ENCODE measurements at places on chromosomes 5 and 9.

- DNase-seq: no peak
Observed at GRCh38 chr9:1972672-1973071, 42.5 kb upstream of the SMARCA2 start.

DNA sequence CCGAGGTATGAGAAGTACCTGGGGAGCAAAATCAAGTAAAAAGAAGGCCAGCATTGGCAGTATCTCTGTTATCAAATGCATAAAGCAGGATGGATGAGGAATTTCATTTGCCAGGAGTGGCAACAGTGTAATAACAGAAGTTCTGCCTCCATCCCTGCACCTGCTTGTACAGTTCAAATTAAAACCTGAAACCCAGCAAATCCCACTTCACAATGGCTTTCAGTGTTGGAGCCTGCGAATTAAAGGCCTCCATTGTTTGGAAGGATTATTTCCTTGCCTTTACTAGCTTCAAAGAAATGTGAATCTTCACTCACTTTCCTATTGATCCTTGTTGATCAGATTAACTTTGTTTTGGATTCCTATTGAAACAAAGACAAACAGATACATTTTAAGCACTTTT, 31.5 kb upstream of the IRX1 start:
- no peak for DNase-seq

GRCh38 chr5:80406980-80407734, 707 bp upstream of the ZFYVE16 start:
- DNase-seq: no peak

- DNase-seq: no peak
Observed at GRCh38 chr9:135857371-135857786, 50.0 kb downstream of the CAMSAP1 start.

- DNase-seq: no peak
Observed at GRCh38 chr9:126081746-126082145, 244.9 kb upstream of the MVB12B start.

GRCh38 chr5:10577371-10578292, 13.8 kb downstream of the ANKRD33B start:
- no peak for DNase-seq

- no peak for DNase-seq
Observed at GRCh38 chr5:39846144-39846543, 421.4 kb upstream of the DAB2 start.

GRCh38 chr9:74357577-74357976, 139.6 kb upstream of the RORB start:
- DNase-seq: no peak

DNA sequence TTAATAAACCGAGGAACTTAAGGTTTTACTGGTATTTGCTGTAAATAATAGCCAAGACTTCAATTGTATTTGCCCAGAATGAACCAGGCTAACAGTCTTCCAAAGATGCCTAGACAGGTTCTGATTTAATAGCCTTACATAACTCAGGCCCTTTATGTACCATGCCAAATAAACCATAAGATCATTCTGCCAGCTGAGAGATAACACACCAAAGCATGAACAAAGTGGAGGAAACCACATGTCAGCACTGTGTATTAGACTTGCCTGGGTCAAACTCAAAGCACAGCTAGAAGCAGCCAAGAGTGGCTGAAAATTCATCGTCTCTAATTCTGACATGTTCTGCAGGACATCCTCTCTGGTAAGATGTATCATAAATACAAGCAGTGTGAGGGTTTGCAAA, 319.3 kb upstream of the ZNF608 start:
- no peak for DNase-seq

DNA sequence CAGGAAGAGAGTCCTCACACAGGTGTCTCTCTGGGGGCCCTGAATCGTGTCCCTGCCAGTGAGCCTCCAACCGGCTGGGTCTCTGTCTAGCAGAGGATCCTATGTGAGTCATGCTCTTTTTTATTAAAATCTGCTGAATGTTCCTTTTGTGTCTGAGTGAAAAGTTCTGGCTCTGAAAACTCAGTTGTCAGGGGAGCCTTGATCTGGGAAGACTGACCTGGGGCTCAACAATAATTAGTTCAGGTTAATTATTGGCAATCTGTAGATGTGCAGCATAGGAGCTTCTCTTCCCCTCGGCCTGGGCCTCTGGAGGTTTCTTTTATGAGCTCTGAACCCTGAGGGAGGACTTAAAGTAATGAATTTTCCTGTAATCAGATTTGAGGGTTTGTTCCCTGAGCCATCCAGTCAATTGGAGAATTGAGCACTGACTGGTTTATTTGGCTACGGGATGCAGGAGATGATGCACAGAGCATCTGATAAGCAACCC, 45.2 kb downstream of the ALG2 start:
- DNase-seq: no peak

- no peak for DNase-seq
Observed at GRCh38 chr5:151694035-151694485, 7.3 kb upstream of the SPARC start.

- no peak for DNase-seq
Observed at GRCh38 chr5:68074048-68074632, 141.4 kb upstream of the PIK3R1 start.

GRCh38 chr9:134055981-134056461, 11.8 kb downstream of the BRD3 start:
- no peak for DNase-seq

Measured in stimulated activated CD4-positive, alpha-beta T cell treated with anti-CD3 and anti-CD28 coated beads, TNF-alpha, amount 100 ng/mL, for 1 hour (primary cell).